ENCODE measurements at places on chromosomes 3 and 15.

DNA sequence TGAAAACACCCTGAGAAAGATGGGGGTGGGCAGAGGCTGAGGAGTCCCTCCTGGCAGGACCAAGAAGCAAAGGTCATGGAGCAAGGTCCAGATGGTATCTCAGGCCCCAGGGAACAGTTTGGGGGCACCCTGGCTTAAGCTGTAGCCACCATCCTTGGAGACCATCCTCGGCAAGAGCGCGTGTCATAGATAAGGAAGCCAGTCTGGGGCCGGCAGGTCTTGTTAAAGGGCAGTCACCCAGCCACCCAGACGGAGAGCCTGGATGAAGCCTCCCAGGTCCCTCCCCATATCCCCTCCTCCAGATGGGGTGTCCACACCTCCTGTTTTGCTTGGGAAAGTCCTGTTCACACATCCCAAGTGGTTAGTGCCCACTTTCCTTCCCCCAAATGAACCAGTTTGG is 191.1 kb downstream of the KLF13 start:
- no peak for DNase-seq

- DNase-seq = no peak
Observed at GRCh38 chr3:52429779-52430415, 15.0 kb downstream of the SEMA3G start.

DNA sequence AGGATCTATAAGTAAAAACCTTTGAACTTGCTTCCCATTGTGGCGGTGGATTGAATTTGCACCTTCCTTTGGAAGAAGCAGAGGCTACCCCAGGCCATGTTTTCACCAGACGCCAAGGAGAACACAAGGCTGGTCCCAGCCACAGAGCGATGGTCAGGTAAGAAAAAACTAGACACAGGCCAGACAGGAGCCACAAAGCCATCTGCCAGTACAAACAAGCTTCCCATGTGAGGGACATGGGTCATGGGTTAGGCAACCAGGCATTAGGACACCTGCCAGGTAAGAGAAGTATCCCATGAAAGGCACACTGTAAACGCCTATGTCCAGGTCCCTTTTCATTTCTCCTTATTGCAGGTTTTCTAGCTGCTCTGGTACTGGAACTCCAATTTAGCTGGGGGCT is 190.2 kb downstream of the KLF13 start:
- no peak for DNase-seq

DNA sequence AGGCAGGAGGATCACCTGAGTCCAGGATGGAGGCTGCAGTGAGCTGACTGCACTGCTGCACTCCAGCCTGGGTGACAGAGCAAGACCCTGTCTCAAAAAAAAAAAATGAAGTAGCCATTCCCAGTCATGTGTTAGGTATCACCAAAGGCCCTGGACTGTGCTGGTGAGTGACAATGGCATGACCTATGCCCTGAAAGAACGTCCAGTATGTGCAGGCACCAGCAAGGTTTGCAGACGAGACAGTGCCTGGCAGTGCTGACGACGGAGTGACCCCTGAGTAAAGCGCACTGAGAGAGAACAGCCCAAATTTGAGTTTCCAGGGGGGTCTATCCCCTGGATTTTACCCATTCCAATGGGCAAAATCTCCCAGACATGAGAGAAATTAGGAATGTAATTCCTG is 45.2 kb downstream of the RBPMS2 start:
- no peak for DNase-seq

DNA sequence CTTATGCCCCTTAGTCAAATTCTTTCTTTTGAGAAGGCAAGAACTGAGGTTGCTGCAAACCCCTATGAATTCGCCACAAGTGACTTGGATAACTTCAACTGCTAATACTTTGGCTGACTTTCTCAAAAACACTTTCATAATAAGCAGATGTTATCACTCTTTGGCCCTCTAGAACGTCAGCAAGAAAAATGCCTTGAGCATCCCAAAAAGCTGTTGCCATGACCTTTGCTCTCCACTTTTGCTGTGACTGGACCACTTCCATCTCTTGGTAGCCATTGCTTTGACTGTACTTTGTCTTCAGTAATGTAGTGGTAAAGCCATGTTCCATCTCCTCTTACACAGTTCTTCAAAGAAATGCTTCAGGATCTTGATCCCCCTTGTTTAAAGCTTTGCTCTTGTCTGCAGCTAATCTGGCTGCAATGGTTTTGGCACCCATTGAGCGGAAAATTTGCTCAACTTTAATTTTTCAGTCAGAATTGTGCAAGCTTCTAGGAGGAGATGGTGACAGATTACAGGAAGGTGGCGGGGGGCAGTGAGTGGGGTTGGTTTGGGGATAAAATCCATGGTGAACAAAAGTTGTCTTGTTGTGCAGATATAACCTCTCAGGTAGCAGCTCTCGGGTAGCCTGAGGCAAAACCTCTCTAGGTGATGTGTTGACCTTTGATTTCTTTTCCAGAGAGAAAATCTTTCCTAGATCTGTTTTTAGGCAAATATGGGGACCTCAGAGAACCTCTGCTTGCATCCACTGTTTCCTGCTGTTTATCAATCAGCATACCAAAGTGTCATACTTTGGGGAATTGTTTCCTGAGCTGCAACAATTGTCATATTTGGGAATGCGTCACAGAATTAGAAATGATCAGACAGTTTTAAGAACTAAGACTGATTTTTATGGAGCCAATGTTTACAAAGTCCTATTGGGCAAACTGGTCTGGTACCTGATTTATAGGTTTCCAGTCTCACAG is 83.6 kb downstream of the CCR1 start:
- DNase-seq = no peak

DNA sequence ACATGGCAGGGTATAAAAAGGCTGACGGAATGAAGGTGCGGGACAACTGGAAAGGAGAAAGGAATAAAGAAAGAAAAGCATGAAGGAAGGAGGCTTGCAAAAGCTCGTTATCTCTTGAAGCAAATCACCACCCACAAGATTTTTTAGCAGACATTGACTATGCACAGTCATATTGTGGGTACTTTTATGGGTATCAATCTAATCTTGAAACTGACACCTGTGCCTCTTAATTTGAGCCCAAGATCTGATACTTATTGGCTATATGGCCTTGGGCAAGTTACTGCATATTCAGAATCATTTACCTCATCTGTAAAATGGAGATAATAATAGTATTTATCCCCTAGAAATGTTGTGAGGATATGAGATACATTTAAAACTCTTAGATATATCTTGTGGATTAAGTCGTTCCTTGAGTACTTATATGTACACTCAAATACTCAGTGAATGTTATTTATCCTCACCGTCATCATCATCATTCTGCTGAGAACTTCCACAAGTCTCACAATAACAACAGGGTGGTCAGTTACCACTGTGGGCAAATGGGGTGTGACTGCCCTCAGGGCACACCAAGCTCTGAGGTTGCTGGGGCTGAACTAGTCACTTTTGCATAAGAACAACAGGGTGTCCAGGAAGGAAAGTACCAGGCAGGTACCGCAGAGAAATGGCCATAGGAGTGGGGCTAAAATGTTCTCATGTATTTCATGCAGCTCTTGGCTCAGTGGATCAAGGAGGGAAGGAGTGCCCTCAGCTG is 266.1 kb downstream of the SLC9A9 start:
- DNase-seq = no peak

GRCh38 chr3:189806171-189806951 is 175.2 kb downstream of the TP63 start:
- DNase-seq = no peak

- no peak for DNase-seq
Observed at GRCh38 chr3:179460260-179460659, 9.0 kb upstream of the GNB4 start.

DNA sequence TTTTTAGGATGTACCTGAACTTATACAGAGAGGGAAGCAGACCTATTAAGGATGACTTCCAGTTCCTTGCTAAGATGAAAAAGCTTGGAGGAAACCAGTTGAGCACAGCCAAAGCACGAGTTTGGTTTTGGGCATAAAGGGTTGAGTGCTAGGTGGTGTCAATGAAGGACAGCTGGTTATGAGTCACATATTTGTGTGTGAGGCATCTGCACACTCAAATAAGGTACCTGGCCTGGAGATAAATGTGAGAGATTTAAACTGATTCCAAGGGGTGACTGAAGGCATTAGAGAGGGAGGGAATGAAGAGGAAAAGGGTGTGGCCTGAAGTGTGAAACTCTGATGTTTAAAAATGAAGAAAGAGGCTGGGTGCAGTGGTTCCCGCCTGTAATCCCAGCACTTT is 486.7 kb downstream of the DIPK2A start:
- DNase-seq = no peak

DNA sequence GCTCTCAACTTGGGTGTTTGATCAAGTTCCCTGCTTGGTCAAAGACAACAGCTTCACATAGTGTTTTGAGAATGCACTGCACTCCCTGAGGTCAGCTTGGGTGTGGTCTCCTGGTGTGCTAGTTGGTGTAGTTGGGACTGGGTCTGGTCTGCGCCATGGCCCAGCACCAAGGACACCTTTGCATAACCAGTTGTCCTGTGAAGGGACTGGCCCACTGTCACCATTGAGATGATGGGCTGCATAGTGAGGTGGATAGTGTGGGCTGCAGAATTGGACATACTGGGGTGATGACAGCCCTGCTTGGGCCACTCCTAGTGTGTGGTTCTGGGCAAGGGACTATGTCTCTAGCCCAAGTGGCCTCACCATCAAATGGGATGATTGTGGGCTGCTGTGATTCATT is 9.5 kb downstream of the RPSA start:
- DNase-seq = no peak

DNA sequence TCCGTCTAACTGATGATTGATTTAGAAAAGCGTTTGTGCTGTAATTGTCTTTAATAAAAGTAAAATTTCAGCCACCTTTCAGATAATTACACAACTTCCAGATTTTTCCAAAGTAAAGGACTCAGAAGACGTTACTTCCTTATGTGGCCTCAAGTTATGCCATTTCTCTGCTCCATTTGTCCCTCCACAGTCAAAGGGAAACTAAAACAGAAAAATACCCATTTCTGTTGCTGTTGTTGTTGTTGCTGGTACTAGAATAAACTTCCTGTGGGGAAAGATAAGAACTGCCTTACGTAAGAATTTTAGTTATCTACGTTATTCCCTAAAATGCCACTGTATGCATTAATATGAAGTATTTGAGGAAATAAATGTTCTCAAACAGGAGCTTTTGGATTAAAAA is 153.9 kb downstream of the P3H2 start:
- no peak for DNase-seq

GRCh38 chr3:57637391-57637790 is 40.2 kb upstream of the ARF4 start:
- DNase-seq = no peak

- no peak for DNase-seq
Observed at GRCh38 chr3:136811701-136812100, 7.2 kb upstream of the SLC35G2 start.

- no peak for DNase-seq
Observed at GRCh38 chr3:129596194-129597086, 10.0 kb downstream of the PLXND1 start.

- DNase-seq = no peak
Observed at GRCh38 chr3:117080872-117081271, 371.3 kb downstream of the TUSC7 start.

- no peak for DNase-seq
Observed at GRCh38 chr15:77532067-77532710, 100.5 kb downstream of the LINGO1 start.

GRCh38 chr15:97745481-97746071 is 214.9 kb upstream of the ARRDC4 start:
- DNase-seq = no peak

DNA sequence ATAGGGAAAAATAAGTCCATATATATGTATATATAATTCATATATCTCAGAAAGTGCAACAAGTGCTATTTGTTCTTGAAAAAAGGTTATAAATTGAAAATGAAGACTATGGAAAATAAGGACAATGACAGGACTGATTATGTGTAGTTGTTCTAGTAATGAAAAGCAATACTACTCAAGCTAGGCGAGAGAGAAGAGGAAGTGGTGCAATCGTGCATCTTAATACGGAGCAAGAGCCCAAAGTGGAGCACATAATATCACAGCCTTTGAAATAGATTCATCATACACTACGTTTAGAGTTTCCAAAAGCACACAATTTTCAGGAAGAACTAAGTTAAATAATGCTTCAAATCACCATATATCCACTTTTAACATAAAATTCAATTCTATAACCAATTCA is 87.9 kb downstream of the ULK4 start:
- DNase-seq = no peak

- DNase-seq = no peak
Observed at GRCh38 chr3:139302801-139303113, 41.1 kb upstream of the MRPS22 start.

- DNase-seq = no peak
Observed at GRCh38 chr15:40764629-40765103, 798 bp downstream of the GCHFR start.

- no peak for DNase-seq
Observed at GRCh38 chr3:197080344-197080743, 50.7 kb upstream of the MELTF start.

DNA sequence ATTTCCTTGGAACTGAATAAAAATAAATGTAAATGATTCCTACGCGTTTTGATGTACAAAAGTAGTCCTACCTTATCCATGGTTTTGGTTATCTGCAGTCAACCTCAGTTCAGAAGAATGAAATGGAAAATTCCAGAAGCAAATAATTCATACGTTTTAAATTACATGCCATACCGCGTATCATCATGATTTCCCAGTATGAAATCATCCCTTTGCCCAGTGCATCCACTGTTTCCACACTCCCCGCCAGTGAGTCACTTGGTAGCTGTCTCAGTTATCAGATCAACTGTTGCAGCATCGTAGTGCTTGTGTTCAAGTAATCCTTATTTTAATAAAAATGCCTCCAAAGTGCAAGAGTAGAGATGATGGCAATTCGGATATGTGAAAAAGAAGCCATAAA is 9.1 kb upstream of the MFSD1 start:
- no peak for DNase-seq

DNA sequence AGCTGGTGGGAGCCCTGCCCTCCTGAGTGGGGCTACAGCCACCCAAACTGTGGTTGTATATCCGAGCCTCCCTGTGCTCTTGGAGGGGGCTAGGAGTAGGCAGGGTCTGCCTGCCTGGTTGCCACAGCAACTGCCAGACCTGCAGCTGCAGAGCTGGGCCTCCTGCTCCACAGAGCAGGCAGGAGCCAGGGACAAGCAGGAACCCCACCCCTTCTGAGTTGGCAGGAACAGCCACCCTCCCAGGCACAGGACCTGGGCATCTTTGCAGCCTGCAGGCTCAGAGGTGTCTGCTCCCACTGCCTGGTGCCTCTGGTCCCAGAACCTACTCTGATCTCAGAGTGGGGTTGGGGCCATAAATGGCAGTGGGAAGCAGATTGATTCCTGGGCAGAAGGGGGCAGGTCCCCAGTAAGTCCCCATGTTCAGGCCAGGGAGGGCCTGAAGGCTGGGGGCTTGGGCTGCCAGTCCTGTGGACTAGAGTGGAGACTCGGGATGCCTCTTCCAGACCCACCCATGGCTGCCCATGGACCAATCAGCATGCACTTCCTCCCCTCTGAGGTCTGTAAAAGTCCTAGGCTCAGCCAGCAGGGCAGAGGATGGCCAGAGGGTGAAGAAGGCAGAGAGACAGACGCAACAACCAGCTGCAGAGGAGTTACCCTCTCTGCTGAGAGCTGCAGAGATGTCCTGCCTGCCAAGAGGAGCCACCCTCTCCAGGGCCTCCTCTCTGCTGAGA is 10.3 kb upstream of the LRRC31 start:
- no peak for DNase-seq

GRCh38 chr3:149382101-149382467 is 4.6 kb upstream of the TM4SF1 start:
- no peak for DNase-seq

All from esophagus squamous epithelium (tissue), 5 donors.